ENCODE measurements at places on chromosomes 7 and 10. TPM values are rescaled to one million over a fixed set of nuclear protein-coding genes. Genes with fewer than 3 reads are reported as not detected.
A peak's percentile ranks its signal among the peaks of the same experiment; 100 is the strongest.

- no peak for DNase-seq
Observed at GRCh38 chr7:68192941-68193340, 1196.3 kb downstream of the TYW1 start.

GRCh38 chr10:75803816-75804552, 372.6 kb downstream of the LRMDA start:
- no peak for DNase-seq

MAT1A gene
- not detected for total RNA-seq

ACBD7 gene
- total RNA-seq = 0.72 TPM

DNA sequence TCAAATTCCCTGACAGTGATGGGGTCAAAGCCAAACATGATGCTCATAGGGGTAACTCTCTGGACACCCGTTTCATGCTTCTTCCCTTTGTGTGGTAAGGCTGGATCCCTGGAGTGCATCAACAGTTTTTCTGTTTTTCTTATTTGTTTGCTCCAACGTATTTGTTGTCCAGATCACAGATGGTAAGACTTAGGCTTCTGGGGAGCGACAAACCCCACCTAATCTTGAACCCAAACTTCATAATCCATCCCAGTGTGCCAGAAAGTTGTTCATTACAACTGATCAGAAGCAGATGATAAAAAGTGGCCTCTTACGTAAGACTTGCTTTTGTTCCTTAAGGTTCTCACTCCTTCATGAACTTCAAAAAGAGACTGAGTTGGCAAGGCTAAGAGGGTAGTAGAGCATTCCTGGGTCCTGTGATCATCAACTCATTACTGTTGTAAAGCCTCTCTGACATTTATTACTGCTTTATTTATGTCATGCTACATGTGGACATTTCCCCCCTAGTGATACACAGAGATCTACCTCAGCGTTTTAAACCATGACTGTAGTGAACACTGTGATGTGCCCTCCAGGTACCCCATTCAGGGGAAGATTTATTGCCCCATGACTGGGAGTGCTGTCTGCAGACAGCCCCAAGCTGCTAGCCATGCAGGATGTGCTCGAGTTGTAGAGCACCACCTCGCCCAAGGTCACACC, 125.6 kb downstream of the CCDC71L start:
- no peak for DNase-seq

- DNase-seq = no peak
Observed at GRCh38 chr7:107882766-107883165, 8.2 kb upstream of the DLD start.

DNA sequence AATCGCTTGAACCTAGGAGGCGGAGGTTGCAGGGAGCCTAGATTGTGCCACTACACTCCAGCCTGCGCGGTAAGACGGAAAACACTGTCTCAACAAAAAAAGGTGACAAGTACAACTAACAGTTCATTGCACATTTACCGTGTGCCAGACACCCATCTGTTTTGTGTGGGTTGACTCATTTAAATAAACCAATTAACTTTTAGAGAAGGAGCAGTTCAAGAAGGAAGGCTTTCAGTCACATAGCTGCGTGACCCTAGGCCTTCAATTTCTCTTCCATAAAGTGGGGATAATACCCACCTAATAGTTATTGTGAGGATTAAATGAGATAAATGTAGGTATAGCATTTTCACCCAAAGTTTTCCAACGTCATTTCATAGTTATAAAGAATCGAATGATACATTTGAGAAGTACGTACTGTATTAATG, 52.3 kb upstream of the KDM7A start:
- DNase-seq = peak; percentile 52

BTBD16 gene
- not detected for total RNA-seq

- DNase-seq = no peak
Observed at GRCh38 chr7:32500922-32501341, 5.6 kb downstream of the AVL9 start.

AGAP6 gene
- total RNA-seq = 12.8 TPM

ZNF365 gene
- 0.10 TPM for total RNA-seq

GRCh38 chr7:37663693-37664092, 19.9 kb upstream of the GPR141 start:
- DNase-seq = no peak

DNA sequence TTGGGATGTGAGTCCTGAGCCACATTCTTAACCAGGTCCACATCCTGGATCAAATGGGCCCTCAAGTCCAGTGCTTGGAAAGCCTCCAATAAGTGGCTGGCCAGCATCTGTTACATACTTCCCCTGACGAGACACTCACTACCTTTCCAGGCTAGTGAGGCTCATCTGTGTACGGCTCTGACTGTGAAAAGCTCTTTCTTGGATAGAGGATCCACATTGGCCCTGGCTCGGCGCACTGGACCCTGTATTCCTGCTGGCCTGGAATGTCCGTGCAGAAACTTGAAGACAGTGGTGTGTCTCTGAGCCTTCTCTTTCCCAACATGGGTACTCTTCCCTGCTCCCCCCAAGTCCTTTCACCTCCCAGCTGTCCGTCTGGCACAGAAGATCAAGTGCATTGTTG, 35.5 kb downstream of the MYL10 start:
- no peak for DNase-seq

GRCh38 chr10:16816830-16817124, 447 bp downstream of the RSU1 start:
- no peak for DNase-seq

- DNase-seq = no peak
Observed at GRCh38 chr10:48400129-48400849, 93.8 kb downstream of the MAPK8 start.

DNA sequence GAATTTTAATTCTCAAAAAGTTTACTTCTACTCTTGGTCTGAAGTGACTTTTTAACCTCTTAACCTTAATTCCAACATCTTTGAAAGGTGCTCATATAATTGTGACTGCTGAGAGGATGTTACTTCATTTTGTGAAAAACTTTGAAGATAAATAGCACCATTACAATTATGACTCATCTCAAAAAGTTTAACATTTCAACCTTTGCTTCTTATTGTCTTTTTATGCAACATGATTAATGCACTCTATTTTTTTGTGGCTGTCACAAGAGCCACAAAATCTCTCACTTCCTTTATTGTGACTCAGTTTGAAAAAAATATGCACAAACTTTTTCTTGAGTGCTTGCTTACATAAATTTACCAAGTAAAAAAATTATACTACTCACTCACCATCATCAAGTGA, 383.1 kb downstream of the LRRTM3 start:
- DNase-seq = no peak

GRCh38 chr7:66699998-66700397, 40.5 kb upstream of the RABGEF1 start:
- DNase-seq = no peak

THSD7A gene
- total RNA-seq = not detected

- no peak for DNase-seq
Observed at GRCh38 chr7:73602721-73603651, 21.3 kb downstream of the MLXIPL start.

DNA sequence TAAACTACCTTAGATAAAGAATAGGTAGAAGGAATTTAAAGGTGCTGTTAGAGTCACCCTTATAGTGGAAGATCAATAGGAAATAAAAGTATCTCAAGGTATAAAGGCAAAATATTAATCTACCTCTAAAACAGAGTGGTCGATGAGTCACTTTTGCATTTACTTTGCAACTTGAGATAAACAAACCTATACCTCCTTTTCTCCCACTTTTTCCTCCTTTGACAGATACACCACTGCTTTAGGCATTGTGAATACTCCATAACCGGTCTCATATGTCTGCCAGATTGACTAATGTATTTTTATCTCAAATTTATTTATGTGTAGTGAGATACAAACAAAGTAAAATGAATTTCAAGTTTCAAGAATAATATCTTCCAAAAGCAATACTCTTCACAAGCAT, 193.5 kb downstream of the SKAP2 start:
- no peak for DNase-seq

DNA sequence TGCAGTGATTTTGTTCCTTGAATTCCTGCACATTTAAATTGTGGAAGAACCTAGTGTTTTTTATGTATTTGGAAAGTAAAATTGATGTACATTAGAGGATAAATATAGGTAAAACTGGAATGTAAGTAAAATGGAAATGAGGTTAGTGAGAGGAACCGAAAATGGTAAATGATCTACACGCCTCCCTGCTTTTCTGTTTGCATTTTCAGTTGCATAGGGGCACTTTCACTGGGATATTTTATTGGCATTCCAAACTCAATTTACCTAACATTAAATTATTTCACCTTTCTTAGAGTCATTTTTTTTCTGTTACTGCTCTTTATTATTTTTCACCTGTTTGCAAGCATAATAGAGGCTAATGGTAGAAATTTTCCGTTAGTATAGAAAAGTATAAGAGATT, 8.0 kb downstream of the CDK13 start:
- no peak for DNase-seq

DNA sequence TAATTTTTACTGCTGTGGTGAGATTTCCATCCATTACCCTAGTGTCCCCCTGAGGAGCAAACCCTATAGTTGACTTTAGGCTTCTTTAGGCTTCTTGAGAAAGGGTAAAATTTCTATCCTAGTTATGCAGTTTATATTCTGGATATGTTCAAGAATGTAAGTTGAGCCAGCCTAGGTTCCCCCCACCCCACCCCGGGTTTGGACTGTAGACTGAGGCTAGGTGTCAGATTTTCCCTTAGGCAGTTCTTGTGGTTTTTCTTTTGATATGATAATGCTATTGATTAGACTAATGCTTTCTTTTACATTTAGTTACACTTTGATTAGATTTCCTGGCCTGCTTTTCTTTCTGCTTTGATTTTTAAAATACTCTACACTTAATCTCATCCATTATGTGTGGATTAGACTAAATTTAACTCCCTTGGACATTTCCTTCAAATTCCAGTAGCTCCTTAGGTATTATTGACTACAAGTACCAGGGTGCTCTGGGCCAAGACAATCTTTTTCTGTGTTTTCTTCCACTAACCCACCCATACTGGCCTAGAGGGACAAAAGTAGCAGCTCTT, 37.7 kb downstream of the NRF1 start:
- no peak for DNase-seq

DNA sequence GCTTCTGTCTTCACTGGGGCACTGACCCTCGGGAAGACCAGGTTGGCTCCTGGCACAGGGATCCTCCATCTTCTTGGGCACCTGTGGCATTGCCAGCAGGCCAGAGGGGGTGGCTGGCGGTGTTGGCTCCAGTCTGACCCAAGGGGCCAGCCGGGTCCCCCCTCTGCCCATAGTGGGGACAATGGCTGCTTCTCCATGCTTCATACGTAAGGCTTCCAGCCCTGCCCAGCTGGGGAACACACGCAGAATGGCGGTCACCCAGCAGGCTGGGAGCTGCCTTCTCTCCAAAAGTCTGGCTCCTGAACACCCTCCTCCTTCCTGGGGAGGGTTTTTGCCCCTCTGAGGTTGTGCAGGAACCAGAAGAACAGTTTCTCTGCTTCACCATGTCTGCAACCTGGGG, 106.8 kb downstream of the NEURL1 start:
- no peak for DNase-seq

- DNase-seq = no peak
Observed at GRCh38 chr7:128201067-128201689, 39.9 kb upstream of the LEP start.

- DNase-seq = no peak
Observed at GRCh38 chr7:55110993-55111361, 92.2 kb downstream of the EGFR start.

SPDYE18 gene
- total RNA-seq = 0.27 TPM

DNA sequence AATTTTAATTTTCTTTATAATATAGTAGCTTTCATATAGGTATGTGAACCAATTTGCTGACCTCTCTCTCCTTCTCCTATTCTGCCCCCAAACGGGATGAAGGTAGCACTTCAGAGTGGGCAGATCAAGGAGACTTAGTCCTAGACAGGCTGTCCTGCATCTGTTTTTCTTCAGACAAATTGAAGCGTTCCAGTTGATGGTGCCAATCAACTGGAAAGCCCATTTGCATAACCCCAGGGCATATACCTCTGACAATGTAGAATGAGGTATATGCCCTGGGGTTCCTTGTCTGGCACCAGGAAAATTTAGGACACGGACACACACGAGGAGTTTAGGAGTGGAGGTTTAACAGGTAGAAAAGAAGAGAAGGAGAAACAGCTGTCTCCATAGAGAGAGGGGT, 502.9 kb downstream of the HTR7 start:
- no peak for DNase-seq

STAG3 gene
- total RNA-seq = 41.0 TPM

HTR7 gene
- 0.10 TPM for total RNA-seq

GRM3 gene
- not detected for total RNA-seq

C10orf67 gene
- total RNA-seq = 3.2 TPM

NODAL gene
- not detected for total RNA-seq

DNA sequence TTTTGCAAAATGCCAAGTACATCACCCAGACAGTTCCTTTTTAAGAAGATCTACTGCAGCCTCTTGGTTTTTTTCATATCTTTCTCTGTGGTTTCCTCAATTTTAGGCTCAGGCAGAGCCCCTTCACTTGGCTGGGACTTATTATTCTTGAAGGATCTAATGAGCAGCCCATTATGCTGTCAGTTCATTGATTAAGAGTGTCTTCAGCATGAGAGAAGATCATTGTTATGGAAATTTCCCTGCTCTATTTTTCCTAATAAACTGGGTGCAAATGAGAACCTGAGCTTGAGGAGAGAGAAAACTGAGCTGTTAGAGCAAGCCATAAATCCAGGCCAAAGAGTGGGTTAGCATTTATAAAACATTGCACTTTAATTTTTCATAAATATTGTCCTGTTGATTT, 146.5 kb downstream of the SEC23IP start:
- DNase-seq = no peak

GRM8 gene
- not detected for total RNA-seq

GRCh38 chr10:76621886-76622620, 1015.6 kb downstream of the KCNMA1 start:
- no peak for DNase-seq

- no peak for DNase-seq
Observed at GRCh38 chr10:46077731-46078413, 31.8 kb upstream of the MSMB start.

GRCh38 chr10:127168261-127168660, 28.1 kb downstream of the INSYN2A start:
- no peak for DNase-seq

PON1 gene
- total RNA-seq = not detected

GRCh38 chr7:116291937-116292336, 81.6 kb downstream of the TES start:
- no peak for DNase-seq

DYNC1I1 gene
- not detected for total RNA-seq

GRCh38 chr10:68792115-68792514, 35.2 kb upstream of the STOX1 start:
- no peak for DNase-seq

DNA sequence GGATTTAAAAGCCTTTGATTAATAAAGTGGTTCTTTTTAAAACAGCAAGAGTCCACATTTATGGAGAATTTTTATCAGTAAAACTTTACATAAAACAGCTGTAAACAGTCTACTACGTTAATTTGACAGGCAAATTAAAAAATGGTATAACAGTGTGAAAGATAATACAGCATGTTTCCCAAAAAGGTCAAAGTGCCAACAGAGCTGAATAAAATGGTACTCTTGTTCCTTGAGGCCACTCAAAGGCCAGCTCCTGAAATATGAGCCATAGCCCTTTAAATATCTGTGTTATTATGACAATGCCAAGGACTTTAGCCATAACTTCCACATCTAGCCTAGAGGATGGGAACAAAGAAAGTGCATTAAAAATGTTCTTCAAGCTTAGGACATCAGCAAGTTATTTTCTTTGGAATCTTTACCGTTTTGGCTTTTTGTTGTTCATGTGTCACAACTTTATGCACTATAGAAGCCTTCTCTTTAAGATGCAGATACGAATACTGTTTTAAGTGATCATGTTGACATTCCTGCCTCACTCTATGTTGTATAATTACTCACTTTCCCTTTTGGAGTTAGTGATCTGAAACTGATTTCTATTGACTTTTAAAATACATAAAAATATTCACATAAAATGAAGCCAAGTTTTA, 165.6 kb downstream of the RNLS start:
- no peak for DNase-seq
